ENCODE measurements at places on chromosomes 4 and X.
A peak's percentile ranks its signal among the peaks of the same experiment; 100 is the strongest.

DNA sequence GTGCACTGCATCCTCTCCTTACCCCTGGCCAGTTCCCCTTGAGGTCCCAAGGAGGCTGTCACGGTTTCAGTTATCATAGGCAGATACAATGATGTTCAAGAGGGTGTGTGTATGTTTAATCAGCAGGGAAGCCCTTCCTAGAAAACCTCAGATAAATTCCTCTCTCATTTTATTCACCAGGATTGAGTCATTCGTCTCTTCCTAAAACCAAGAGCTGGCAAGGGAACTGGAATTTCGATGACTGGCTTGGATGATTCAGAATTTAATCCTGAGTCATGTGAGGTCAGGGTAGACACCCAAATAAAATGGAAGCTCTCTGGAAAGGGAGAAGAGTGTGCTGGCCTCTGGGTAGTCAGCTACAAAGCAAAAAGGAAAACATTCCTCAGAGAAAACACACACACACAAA, 106.2 kb upstream of the RAPGEF2 start:
- peak; percentile 66 for DNase-seq

GRCh38 chrX:103254171-103254824, 657 bp downstream of the TCEAL8 start:
- DNase-seq: no peak

DNA sequence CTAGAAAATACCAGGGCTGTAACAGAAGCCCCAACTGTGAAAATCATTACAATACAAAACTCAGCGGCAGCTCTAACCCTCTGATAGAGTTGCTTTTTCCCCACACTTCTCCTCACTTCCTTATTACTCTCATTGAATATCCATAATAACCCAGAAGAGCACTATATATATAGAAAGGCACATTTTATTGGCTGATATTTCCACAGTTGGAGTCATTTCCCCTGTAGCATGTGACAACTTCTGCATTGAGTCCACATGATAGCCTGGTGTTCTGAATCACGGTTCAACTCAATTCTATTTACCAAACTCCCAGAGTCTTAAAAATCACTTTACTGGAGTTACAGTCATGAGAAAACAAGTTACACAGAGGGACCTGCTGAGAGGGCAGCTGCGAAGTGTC, 46.6 kb upstream of the NWD2 start:
- DNase-seq: no peak

DNA sequence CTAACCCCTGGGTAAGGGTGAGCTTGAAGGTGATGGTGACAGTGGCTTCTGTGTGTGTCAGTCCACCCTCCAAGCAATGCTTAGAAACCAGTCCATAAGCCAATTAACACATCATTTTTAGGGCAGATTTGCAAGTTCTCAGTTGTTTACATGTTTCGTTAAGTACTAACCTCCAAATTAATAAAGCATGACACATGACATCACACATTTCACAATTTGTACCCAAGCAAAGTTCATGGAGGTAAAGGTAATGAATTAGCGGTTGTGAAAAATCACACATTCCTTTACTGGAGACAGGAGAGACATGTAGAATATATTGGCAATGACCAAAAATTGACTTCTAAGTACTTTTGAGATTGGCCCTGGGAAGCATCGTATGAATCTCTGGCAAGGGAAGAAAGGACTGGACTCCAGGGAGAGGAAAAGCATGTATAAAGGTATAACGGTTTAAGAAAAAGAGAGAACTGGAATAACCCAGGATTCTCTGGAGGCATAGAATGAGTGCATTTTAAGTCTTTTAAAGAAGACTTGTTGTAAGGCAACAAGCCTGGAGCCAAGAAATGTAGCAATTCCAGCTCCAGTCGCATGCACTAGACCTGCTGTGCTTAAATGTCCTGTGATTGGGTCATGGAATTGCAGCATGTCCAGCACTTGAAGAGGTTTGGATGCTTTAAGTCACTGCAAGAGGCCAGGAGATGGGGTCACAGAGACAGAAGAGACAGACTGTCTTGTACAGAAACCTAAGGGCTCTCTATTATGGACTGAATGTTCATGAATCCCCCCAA, 34.1 kb downstream of the TRIM2 start:
- DNase-seq: no peak

DNA sequence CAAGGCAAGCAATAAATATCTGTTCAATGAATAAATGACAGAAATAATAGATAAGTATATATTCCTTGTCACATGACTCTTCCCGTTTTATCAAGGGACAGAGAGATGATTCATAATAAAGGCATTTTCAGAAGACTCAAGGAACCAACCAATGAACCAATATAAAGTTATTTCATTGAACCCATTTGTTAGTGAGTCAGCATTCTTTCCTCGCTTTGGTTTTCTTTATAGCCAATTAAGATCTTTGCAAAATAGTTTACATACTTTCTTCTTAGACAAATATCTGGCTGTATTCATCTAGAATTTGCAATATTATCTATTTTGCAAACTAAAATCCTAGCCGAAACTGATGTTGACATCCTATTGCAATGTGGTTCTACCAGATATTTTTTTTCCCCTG, 269.4 kb downstream of the IL15 start:
- no peak for DNase-seq

DNA sequence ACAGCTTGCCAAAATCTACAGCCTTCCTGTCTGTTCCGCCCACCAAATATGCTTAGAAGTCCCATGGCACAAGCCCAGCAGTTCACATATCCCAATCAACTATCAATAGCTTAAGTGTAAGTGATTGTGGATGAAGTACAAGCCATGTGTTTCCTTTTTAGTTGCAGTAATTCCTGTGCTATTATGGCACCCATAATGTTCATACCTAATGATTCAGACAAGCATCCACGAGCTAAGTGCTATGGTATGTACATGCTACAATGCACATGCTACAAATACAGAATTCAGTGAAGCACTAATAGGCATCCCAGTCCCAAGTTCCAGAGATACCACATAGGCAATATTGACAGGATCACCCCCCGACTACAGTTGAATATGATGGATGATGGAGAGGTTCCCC, 94.5 kb downstream of the PCDH19 start:
- no peak for DNase-seq

DNA sequence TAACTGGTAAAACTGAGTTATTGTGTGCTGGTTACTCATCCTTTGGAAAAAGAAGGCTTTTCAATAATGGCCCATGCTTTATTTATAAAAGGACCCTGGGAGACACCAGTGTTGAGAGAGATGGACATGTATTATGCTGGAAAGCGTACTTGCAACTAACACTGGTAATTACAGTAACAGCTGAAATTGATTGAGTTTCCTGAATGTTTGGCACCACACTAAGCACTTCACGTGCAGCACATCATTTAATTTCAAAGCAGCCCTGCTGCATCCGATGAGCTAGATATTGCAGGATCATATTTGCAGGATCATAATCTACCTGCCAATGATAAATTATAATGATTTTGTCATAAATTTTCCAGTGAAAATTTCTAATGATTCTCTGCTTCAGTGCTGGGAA, 81.5 kb downstream of the QRFPR start:
- DNase-seq: no peak

- DNase-seq: no peak
Observed at GRCh38 chrX:32871636-32872035, 339.7 kb downstream of the DMD start.

GRCh38 chr4:139368998-139369397, 66.7 kb upstream of the NDUFC1 start:
- peak; percentile 5 for DNase-seq

GRCh38 chrX:118325453-118325852, 20.5 kb upstream of the WDR44 start:
- DNase-seq: no peak

DNA sequence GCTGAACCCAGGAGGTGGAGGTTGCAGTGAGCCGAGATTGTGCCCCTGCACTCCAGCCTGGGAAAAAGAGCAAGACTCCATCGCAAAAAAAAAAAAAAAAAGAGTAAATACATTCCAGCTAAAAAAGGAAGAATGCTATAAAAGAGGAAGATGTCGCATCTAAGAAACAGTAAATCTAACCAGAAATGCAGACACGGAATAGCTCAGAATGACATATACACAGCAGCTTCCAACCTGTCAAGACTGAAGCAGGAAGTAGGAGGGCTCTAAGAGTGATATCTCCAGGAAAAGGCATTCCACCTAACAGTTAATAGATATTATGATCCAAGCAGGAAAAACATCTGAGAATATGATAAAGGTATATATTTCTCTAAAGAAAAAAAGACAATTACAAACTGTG, 16.0 kb downstream of the CLOCK start:
- no peak for DNase-seq

GRCh38 chr4:152106113-152106763, 345.4 kb upstream of the GATB start:
- DNase-seq: peak; percentile 81

- DNase-seq: no peak
Observed at GRCh38 chr4:146450524-146450923, 71.2 kb downstream of the SLC10A7 start.

GRCh38 chrX:34557733-34558132, 99.4 kb downstream of the TMEM47 start:
- no peak for DNase-seq

- no peak for DNase-seq
Observed at GRCh38 chrX:46209768-46210167, 335.5 kb downstream of the ZNF674 start.

DNA sequence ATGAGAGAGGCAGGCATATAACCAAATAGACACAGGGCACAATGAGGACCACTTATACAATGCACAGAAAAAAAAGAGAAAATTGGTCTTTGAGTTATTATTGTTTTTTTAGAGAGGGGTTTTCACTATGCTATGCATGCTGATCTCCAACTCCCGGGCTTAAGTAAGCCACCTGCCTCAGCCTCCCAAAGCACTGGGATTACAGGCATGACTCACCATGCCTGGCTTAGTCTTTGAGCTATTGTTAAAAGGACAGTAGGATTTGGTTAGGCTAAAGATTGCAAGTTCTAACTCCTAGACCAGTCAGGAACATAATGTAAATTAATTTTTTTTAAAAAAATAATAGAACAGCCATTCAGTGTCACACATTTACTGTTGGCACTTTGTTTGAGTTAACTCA, 340.1 kb downstream of the GPAT3 start:
- no peak for DNase-seq

- no peak for DNase-seq
Observed at GRCh38 chr4:150149381-150149780, 71.1 kb downstream of the DCLK2 start.

DNA sequence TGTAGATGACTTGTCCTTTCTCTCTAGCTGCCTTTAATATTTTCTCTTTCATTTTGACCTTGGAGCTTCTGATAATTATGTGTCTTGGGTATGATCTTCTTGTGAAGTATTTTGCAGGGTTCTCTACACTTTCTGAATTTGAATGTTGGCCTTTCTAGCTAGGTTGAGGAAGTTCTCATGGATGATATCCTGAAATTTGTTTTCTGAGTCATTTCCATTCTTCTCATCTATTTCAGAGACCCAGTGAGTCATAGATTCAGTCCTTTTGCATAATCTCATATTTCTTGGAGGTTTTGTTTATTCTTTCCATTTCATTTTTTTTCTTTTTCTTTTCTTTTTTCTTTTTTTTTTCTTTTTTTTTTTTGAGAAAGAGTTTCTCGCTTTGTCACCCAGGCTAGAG, 585.7 kb upstream of the PABPC4L start:
- DNase-seq: no peak

DNA sequence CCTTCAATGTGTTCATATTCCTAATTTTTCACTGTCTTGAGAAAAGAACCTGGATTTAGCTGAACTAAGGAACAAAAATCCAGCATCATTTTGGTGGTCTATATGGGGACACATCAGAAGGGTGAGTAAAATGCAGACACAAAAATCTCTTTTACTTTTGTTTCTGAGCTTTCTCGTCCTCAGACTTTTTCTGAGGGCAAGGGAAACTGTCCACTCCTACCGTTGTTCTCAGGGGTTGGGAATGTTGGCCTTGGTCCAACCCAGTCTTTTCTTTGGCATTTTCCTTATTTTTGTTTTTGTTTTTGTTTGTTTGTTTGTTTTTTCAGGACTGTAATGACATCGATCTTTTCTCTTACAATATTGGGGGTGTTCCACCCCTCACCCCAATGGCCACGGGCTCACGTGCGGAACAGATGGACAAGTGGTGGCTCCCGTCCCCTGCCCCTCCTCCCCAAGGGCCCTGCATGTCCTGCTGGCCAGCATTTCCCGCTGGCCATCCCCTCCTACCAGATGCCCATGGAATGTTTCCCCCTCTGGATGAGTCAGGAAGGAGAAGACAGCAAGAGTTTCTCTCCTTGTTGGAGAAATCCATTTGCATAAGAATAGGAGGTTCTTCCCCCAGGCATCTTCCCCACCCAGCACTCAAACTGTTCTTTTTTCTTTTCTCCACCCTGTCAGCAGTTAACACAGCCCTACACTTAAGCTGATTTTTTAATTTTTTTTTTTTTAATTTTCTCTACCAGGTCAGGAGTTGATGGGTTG, 305.4 kb upstream of the NDST4 start:
- no peak for DNase-seq

DNA sequence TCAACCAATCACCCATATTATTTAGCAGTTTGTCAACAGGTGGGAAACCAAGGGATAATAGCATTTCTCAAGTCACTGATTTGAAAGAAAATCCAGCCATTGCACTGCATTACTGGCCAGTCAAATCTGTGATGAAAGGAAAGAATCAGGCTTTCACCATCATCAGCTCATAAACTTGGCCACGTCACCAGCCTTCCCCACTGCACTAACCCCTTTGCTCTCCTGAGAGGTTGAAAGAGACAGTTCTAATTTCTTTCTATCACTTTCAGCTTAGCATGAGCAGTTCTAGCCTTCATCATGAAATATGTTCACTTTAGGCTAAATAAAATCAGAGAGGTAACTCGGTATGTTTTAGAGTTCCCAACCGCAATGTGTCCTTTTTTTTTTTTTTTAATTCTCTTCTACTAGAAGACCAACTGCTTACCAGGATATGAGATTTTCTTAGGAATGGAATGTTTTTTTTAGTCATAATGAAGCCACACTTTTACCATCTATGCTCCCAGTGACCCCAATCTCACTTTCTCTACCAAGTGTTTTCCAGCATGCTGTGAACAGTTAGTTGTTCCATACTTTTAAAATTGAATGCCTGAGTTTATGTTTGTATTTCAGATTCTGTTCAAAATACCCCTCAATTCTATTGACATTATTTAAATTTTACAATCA, 55.7 kb upstream of the SLC7A11 start:
- DNase-seq: no peak

DNA sequence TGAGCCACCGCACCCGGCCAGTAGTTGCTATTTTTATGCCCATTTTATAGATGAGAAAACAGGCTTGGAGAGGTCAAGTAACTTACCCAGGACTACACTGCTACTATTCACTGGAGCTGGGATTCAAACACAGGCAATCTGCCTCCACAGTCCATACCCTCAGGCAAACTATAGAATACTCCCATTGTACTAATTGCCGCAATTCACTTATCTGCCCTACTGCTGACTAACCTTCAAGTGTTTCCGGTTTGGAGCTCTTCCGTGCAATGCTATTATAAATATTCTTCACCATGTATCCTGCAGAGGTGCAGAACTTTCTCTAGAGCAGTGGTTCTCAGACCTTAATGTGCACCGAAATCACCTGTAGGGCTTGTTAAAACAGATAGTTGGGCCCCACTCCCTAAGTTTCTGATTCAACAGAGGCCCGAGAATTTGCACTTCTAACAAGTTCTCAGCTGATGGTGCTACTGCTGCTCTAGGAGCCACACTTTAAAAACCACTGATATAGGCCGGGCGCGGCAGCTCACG, 1.9 kb upstream of the G3BP2 start:
- no peak for DNase-seq

- no peak for DNase-seq
Observed at GRCh38 chr4:124903995-124904722, 191.6 kb upstream of the ANKRD50 start.

- DNase-seq: no peak
Observed at GRCh38 chr4:134337574-134337973, 136.0 kb upstream of the PABPC4L start.

- DNase-seq: no peak
Observed at GRCh38 chr4:8010618-8011017, 71.0 kb upstream of the AFAP1 start.
